M059J (cell line): ENCODE measurements at places on chromosomes 2 and 18. TPM values are rescaled to one million over a fixed set of nuclear protein-coding genes. Genes with fewer than 3 reads are reported as not detected.

- peak; percentile 1 for DNase-seq
Observed at GRCh38 chr2:78677774-78678173, 347.7 kb upstream of the REG3G start.

- DNase-seq: no peak
Observed at GRCh38 chr18:28030458-28030857, 146.5 kb downstream of the CDH2 start.

GRCh38 chr2:190481339-190481738, 53.2 kb downstream of the NEMP2 start:
- no peak for DNase-seq

TMEM169 gene
- 1.3 TPM in 1 of 2 replicates, not detected in the other for total RNA-seq

ZDBF2 gene
- 7.5 and 9.1 TPM in 2 replicates for total RNA-seq

GRCh38 chr18:8730080-8730827, 24.9 kb downstream of the MTCL1 start:
- peak; percentile 90 for DNase-seq

DNA sequence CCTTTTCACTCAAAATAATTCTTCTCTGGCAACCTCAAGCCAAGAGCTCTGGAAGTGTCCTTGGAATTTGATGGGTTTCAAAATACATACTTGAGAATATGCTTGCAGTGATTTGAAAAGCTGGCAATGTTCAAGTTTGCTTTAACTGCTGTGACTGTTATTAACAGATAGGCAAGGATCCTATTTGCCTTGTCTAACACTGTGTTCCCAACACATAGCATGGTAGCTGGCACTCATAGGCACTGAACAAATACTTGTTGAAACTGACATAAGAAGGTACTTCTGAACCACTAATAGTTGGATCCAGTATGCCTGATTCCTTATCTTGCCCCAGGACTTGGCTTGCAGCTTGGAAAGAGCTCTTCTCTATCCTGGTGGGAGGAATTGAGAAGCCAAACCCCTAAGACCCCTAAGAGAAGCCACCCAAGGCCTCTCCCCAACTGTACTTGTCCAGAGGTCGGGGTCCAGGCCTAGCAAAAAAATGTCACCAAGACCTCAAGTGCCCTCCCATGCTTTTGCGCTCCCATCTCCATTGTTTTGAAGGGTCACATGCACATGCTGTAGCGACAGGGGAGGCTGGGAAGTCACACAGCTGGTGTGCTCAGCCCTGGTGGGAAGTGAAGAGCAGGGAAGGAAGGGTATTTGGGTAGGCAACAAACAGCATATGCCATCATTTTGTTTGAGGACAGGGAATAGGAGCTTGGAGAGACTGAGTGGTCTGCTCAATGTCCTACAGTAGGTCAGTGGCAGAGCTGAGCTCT, 118.4 kb upstream of the HAAO start:
- no peak for DNase-seq

CROCC2 gene
- total RNA-seq: not detected in 2 replicates

GTF3C2 gene
- total RNA-seq: 32.3 and 34.0 TPM in 2 replicates

- peak; percentile 75 for DNase-seq
Observed at GRCh38 chr2:40034198-40034597, 255.1 kb upstream of the THUMPD2 start.

NEURL3 gene
- 0.59 and 1.1 TPM in 2 replicates for total RNA-seq
